Caki2 (cell line): ENCODE measurements at places on chromosomes 5 and 9. TPM values are rescaled to one million over a fixed set of nuclear protein-coding genes. Genes with fewer than 3 reads are reported as not detected.

PRRX2 gene
- total RNA-seq: 3.0 and 7.6 TPM in 2 replicates

ADGRV1 gene
- 1.8 and 3.6 TPM in 2 replicates for total RNA-seq

LRRC26 gene
- total RNA-seq: 1.8 and 3.0 TPM in 2 replicates

PCDHB10 gene
- total RNA-seq: 0.41 and 1.2 TPM in 2 replicates

TEK gene
- total RNA-seq: 1.5 TPM in 1 of 2 replicates, not detected in the other

POLR3G gene
- total RNA-seq: 2.3 and 5.7 TPM in 2 replicates
